ENCODE measurements at places on chromosomes 11 and 22.

DNA sequence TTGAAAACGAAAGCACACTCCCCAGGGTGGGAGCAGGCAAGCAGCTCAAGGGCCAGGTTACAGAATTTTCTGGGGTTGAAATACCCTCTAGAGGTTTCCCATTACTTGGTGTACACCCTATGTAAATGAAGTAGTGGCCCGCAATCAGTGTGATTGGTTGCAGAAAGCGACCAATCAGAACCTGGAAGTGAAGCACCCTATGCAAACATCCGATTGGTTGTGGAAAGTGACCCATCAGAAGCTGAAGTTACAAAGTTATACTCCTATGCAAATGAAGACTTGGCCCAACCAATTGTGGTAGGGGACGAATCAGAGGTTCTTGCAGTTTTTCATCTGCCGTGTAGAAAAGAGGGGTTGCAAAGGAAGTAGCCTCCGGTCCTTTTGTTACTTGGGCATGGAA is 19.2 kb downstream of the PRR5 start:
- DNase-seq, result no peak

GRCh38 chr11:77196961-77197360 is 68.9 kb downstream of the MYO7A start:
- DNase-seq, result no peak

- no peak for DNase-seq
Measured at GRCh38 chr22:18032455-18033101, 8.2 kb upstream of the MICAL3 start.

DNA sequence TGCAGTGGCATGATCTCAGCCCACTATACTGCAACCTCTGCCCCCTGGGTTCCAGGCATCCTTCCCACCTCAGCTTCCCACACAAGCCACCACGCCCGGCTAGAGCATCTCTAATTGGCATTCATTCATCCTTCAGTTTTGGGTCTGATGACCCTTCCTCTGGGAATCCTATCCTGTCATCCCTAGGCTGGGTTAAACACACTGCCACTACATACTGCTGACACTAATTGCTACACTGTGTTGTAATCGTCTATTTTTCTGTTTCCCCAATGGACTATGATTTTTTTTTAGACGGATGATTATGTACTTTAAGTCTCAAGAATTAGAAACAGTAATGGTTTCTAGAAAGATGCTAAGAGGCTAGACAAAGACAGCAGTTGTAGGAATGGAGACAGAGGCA is 62.8 kb downstream of the DEUP1 start:
- DNase-seq, result no peak

DNA sequence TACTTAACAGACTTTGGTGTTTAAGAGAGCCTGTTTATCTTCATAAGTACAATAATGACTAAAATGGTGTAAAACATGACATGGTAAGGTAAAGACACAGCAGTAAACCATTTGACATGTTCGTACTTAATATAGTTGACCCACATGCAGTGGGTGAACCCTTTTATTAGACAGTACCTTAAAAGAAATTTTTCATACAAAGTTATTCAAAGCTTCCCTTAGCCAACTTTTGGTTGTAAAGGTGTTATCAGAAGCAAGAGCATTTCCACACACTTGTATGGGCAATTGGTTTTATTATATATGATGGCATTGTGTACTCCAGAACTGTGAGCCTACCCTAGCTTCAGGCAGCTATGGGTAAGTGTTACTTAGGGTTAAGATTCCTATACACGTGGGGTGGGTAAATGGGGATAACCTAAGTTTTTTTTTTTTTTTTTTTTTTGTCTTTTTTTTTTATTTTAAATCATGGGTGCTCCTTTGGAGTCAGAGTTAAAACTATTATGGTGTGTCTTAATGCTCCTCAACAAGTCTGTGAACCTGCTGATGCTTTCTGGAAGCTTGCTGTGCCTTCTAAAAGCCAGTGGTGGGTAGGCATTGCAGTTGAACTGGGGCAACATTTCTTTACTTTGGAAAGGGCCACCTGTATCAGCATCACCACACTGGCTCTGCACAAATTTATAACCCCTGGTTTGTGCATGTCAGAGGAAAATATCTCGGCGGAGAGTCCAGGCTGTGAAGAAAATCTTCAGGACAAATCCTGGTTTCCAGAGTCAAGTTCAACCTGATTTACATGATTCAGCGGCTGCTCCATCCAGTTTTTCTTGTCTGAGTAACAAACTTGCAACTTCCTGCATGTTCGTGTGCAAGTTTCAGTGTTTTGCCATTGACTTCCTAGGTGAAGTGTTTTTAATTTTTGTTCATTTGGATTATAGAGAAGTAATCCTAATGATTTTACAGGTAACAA is 3.3 kb downstream of the PCF11 start:
- no peak for DNase-seq

GRCh38 chr22:20206709-20207215 is 55.9 kb upstream of the CCDC188 start:
- peak; percentile 21 for DNase-seq

- DNase-seq, result peak; percentile 63
Measured at GRCh38 chr11:123111465-123111864, 49.5 kb upstream of the HSPA8 start.

DNA sequence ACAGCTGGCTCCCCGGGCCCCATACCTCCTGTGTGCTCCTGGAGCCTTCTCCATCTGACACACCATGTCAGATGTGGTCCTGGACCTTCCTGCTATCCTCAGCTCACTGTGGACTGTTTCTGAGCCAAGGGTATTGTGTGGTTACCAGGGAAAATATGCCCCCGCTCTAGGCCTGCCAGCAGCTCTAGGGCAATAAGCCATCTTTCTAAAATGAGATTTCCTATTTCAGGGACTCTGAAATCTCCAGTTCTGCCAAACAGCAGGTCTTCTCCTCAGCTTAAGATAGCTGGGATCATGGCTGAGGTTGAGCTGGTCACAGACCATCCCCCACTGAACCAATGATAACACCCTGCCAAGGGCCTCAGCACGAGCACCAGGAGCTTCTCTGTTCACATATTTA is 227.6 kb downstream of the ST3GAL4 start:
- no peak for DNase-seq

GRCh38 chr11:7548659-7549274 is 35.0 kb downstream of the PPFIBP2 start:
- peak; percentile 20 for DNase-seq

DNA sequence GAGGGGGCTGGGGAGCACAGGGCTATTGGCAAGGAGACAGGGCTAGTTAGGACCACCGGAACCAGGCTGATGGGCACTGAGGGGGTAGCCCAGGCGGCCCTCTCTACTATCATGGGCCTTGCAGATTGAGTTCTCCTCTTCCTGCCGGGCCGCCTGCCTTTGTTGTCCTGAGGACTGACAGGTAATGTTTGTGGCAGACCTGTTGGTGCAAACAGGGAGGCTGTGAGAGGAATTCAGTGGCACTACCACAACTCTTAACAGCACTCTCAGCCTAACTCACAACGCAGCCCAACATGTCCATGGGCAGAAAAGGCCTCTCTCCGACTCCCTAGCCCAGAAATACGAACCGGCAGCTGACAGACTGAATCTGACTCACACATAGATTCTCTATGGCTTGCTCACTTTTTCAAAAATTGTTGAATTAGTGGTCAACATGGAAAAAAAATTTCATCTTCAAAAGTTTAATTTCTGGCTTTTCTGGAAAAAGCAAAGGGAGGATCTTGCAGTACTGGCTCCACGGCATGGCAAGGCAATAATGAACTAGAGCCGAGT is 11.4 kb downstream of the KCNJ5 start:
- DNase-seq, result no peak

GRCh38 chr11:115214644-115215234 is 289.5 kb downstream of the CADM1 start:
- no peak for DNase-seq

GRCh38 chr11:72585762-72586311 is 88.4 kb downstream of the PDE2A start:
- DNase-seq, result peak; percentile 62

DNA sequence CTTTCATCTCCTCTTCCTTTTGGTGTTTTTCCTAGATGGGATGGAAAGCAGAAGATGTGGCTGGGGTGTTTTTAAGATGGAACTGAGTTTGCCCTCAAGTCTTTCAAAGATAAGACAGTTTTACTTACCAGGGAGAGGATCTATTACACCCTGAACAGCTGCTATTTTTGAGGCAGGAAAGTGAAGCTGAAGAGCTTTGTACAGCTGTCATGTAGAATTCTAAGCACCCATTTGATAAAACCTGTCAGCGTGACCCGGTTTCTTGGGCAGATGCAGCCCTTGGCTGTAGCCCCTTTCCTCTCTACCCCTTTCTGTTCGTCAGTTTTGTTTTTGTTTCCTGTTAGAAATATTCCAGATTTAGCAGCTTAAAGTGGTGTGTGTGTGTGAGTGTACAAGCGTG is 35.2 kb downstream of the FAT3 start:
- no peak for DNase-seq

GRCh38 chr11:126231725-126232459 is 20.3 kb downstream of the FAM118B start:
- DNase-seq, result no peak

- no peak for DNase-seq
Measured at GRCh38 chr22:27089264-27089663, 431.9 kb downstream of the MIAT start.

GRCh38 chr11:104898685-104899013 is 389 bp upstream of the CASP12 start:
- no peak for DNase-seq

- no peak for DNase-seq
Measured at GRCh38 chr22:37499027-37499707, 13.0 kb upstream of the MFNG start.

DNA sequence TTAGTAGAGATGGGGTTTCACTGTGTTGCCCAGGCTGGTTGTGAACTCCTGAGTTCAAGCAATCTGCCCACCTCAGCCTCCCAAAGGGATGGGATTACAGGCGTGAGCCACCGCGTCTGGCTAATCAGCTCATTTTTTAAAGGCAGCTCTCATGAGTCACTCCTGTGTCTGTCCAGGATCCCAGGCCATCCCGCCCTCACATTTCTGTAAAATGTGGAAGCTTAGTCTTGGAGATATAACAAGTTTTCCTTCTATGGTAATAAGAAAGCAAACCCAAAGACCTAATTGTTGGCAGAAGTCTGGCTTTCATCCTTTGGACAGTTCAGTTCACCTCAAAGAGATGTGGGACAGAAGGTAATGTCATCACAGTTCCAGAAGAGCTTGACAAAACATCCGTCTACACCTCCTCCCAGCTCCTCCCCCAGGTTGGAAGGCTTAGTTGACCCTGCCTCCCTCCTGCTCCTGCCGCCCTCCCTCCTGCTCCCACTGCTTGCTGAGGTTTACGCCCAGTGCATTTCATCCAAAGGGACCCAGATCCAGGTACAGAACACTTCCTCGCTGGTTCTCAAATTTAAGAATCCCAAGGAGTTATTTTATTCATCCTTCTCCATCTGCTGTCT is 6.4 kb downstream of the DRD2 start:
- DNase-seq, result no peak

- no peak for DNase-seq
Measured at GRCh38 chr11:97364047-97364446, 974.2 kb downstream of the JRKL start.
